ENCODE measurements at places on chromosomes 1 and 21. TPM values are rescaled to one million over a fixed set of nuclear protein-coding genes. Genes with fewer than 3 reads are reported as not detected.

DNA sequence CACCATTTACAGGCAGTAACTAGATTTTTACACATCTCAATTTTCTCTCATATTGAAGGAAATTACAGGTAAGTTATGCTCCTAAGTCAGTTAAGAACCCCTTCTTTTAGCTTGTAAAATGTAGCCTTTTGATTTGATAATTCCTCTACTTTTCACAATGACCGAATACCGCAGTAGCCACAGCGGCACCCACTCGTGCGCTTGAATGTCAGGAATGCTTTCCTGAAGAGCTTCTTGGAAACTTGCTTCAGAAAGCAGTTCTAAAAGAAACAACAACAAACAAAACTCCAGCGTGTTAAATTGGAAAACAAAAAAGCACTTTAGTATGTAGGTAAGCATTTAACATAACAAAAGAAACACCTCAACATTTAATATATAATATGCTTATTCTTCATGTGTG is 9.9 kb upstream of the DNTTIP2 start:
- H3K4me1 ChIP-seq: peaks cover 2% of the 10 kb centered on the region
- no peaks in the 10 kb centered on the region for H3K27me3 ChIP-seq
- no peak overlapping the region for H3K27ac ChIP-seq

DNA sequence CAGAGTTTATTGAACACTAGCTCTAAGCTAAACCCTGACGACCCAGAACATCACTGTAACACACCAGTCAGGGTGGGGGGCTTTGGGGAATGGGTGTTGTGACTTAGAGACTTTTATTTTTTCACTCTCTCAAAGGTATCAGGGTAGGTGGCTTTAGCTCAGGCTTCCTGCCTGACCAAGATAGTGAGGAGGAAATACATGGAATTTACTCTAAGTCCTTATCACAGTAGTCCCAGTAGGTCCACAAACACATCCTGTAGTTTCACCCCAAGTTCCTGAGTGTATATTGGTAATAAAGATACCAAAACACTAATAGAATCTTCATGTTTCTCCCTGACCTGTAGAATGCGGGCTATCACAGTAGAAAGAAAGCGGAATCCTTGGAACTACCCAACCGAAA is 15.1 kb downstream of the GJA5 start:
- H3K36me3 ChIP-seq: no peaks in the 10 kb centered on the region
- no peak for DNase-seq
- H3K4me3 ChIP-seq: no peak overlapping the region

DNA sequence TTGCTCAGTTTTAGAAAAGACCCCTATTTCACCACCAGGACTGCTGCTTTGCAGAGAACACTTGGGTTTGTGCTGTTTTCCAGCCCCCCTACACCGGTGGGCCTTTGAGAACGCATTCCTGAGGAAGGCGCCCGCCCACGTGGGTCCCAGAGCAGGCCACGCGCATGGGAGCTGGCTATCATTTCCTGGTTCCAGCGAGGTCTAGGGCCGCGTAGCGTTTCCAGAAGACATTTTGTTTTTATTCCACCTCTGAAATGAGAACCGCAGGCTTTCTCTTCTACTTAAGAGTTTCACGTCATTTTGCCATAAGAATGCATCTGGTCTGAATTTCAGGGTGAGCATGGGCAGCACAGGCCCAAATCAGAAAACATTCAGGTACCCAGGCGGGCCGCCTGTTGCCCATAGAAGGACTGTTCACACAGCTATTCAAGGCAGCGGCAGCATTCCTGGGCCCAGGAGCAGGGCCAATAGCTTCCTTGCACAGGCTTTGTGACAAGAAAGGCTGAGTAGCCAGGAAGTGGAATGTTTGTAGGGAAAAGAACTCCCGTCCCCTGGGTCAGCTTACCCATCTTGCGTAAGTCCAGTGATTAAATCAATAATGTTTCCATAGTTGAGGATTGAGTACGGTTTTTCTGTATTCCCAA is 1.4 kb upstream of the KLHL21 start:
- H3K27ac ChIP-seq: peak overlapping the region; percentile 99
- DNase-seq: peak; percentile 33
- H3K36me3 ChIP-seq: no peaks in the 10 kb centered on the region
- no peaks in the 10 kb centered on the region for H3K27me3 ChIP-seq
- H3K4me3 ChIP-seq: peak overlapping the region; percentile 69

- H3K4me1 ChIP-seq: no peaks in the 10 kb centered on the region
- peaks cover 4% of the 10 kb centered on the region for H3K27me3 ChIP-seq
- H3K27ac ChIP-seq: no peak overlapping the region
- no peak overlapping the region for H3K4me3 ChIP-seq
- no peaks in the 10 kb centered on the region for H3K36me3 ChIP-seq
- no peak for DNase-seq
These were observed 24.4 kb upstream of the FGGY start for GRCh38 chr1:59272507-59272906.

- no peak for DNase-seq
- no peak overlapping the region for H3K4me3 ChIP-seq
- peaks cover 10% of the 10 kb centered on the region for H3K4me1 ChIP-seq
- H3K27me3 ChIP-seq: no peaks in the 10 kb centered on the region
- H3K27ac ChIP-seq: no peak overlapping the region
- H3K36me3 ChIP-seq: no peaks in the 10 kb centered on the region
These were observed 61.2 kb downstream of the AK4 start for GRCh38 chr1:65209005-65209885.

GRCh38 chr1:3460672-3461131 is 6.2 kb downstream of the ARHGEF16 start:
- DNase-seq: no peak
- no peaks in the 10 kb centered on the region for H3K36me3 ChIP-seq
- no peak overlapping the region for H3K4me3 ChIP-seq
- H3K27me3 ChIP-seq: no peaks in the 10 kb centered on the region
- H3K4me1 ChIP-seq: peaks cover 20% of the 10 kb centered on the region

DNA sequence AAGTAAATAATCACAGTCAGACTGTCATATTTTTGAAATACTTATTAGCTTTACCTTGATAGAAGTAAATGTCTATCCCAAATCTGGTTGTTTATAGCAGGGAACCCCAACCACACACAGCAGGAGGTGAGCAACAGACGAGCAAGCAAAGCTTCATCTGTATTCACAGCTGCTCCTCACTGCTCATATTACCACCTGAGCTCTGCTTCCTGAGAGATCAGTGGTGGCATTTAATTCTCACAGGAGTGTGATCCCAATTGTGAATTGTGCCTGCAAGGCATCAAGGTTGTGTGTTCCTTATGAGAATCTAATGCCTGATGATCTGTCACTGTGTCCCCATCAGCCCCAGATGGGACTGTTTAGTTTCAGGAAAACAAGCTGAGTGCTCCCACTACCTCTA is 104.3 kb downstream of the GPATCH2 start:
- no peaks in the 10 kb centered on the region for H3K27me3 ChIP-seq
- peaks cover 24% of the 10 kb centered on the region for H3K36me3 ChIP-seq
- no peak for DNase-seq
- H3K4me1 ChIP-seq: peaks cover under 1% of the 10 kb centered on the region
- no peak overlapping the region for H3K27ac ChIP-seq

DNA sequence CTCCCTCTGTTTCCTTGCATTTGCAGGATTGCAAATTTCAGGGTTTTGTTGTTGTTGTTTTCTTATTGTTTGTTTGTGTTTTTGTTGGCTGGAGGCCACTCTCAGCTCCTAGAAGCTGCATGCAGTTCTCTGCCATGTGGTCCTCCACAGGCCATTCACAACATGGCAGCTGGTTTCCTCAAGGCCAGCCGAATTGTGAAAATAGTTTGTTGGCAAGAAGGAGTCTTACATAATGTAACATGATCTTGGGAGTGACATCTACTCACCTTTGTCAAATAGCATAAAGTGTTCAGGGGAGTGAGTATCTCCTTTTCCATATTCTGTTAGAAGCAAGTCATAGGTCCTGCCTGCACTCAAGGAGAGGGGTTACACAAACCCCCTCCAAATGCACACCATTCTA is 10.6 kb upstream of the UAP1 start:
- H3K27ac ChIP-seq: no peak overlapping the region
- H3K36me3 ChIP-seq: no peaks in the 10 kb centered on the region
- no peak overlapping the region for H3K4me3 ChIP-seq
- H3K27me3 ChIP-seq: no peaks in the 10 kb centered on the region

GRCh38 chr21:44518686-44519085 is 21.3 kb downstream of the KRTAP10-1 start:
- H3K36me3 ChIP-seq: no peaks in the 10 kb centered on the region
- H3K4me1 ChIP-seq: no peaks in the 10 kb centered on the region
- no peak for DNase-seq
- no peak overlapping the region for H3K27ac ChIP-seq
- H3K4me3 ChIP-seq: no peak overlapping the region

DNA sequence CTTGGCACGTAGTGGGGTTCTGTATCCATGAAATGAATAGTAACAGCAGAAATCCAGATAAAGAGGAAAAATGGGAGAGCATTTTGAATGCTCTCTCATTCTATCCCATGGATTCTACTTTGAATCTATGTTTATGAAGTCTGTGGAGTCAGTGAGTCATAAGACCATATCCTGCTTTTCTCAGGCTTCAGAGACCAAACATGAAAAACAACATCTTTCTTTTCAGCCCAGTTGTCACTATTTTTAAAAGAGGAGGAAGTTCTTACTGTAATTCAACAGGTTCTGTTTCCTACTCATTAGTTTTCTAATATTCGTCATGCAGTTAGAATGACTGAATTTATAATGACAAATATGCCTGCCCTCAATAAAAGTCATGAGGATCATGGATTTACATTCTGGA is 39.4 kb upstream of the CD55 start:
- H3K4me3 ChIP-seq: no peak overlapping the region
- H3K27ac ChIP-seq: no peak overlapping the region
- peaks cover 4% of the 10 kb centered on the region for H3K27me3 ChIP-seq

DNA sequence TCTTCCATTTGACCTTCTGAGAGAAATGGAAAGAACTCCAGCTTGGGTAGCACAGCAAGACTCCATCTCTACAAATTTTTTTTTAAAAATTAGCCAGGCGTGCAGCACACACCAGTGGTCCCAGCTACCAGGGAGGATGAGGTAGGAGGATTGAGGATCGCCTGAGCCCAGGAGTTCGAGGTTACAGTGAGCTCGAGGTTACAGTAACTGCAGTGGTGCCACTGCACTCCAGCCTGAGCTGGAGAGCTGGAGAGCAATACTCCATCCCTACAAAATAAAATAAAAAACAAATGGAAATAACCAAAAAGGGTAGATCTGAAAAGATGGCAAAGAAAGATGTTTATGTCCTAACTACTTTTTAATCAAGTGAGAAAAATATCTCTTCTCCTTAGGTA is 14.5 kb downstream of the POGZ start:
- H3K36me3 ChIP-seq: peaks cover 9% of the 10 kb centered on the region
- DNase-seq: no peak
- peaks cover 12% of the 10 kb centered on the region for H3K4me1 ChIP-seq
- no peak overlapping the region for H3K4me3 ChIP-seq
- H3K27me3 ChIP-seq: no peaks in the 10 kb centered on the region

DNA sequence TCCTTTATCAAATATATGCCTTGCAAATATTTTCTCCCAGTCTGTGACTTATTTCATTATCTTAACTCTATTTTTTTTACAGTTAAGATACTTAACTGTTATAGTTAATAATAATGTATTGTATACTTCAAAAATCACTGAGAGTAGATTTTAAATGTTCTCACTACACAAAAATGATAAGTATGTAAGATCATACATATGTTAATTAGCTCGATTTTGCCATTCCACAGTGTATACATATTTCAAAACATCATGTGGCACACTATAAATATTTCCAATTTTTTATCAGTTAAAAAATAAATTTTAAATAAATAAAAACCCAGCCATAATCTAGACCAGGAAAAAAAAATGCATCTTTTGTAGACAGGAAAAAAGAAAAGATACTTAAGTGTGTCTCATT is 27.2 kb downstream of the CTTNBP2NL start:
- H3K27me3 ChIP-seq: no peaks in the 10 kb centered on the region
- H3K27ac ChIP-seq: no peak overlapping the region
- peaks cover 10% of the 10 kb centered on the region for H3K36me3 ChIP-seq
- no peak for DNase-seq
- H3K4me3 ChIP-seq: no peak overlapping the region

DNA sequence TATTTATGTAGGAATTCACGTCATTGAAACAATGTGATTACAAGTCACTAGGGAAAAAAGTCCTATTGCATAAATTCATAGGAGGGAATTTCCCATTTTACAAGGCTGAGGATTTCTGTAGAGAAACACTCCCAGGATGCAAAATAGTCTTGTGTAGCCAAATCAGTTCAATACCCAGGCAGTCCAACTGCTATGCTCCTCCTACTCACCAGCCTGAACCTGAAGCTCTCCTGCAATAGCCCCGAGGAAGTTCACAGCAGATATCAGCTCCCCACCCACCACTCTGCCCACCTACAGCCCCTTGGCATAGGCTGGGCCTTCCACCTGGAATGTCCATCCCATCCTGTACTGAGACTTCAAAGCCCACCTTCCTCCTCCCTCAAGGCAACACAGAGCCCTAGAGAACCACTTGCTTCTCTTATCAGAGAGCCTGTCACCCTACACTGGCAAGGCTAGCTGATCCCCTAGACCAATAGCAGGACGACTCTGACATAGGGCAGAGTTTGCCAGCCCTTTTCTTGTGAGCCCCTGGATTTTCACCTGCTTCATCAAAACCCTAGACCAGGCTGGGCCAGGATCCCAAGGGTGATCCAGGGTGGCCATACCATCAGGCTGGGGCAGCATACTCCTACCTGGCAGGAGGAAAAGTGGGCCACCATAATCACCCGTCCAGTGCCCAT is 1.5 kb downstream of the LSS start:
- peak overlapping the region; percentile 74 for H3K27ac ChIP-seq
- no peak for DNase-seq
- peak overlapping the region; percentile 79 for H3K4me3 ChIP-seq
- no peaks in the 10 kb centered on the region for H3K27me3 ChIP-seq
- peaks cover 33% of the 10 kb centered on the region for H3K4me1 ChIP-seq

The DCST2 gene
- 2.2 TPM for total RNA-seq

The DMBX1 gene
- total RNA-seq: not detected

The CCDC185 gene
- not detected for total RNA-seq

The C8A gene
- 0.77 TPM for total RNA-seq

The NPR1 gene
- 0.51 TPM for total RNA-seq

The SH2D5 gene
- total RNA-seq: 0.53 TPM
